KBM-7 (cell line): ENCODE measurements at places on chromosomes 4 and X.

DNA sequence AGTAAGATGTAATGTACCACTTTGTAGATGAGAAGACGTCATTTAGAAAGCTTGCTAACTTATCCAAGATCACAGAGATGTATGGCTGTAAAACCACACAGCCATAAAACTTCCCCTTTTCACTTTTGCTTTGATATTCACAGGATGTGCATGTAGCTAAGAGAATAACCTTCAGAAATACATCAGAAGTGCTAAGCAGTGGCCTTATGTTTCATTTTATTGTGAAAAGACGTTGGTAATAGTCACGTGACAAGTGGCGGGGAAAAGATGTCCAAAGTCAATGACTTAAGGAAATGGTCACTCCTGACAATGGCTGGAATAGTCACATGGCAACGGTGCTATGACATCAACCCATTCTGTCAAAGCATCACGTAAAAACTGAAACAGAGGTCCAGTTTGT, 12.9 kb upstream of the WDR17 start:
- peak; percentile 43 for DNase-seq

GRCh38 chr4:23323436-23323835, 566.4 kb downstream of the PPARGC1A start:
- DNase-seq = no peak

- no peak for DNase-seq
Observed at GRCh38 chrX:40513835-40514234, 66.9 kb upstream of the ATP6AP2 start.

- DNase-seq = peak; percentile 16
Observed at GRCh38 chrX:51459125-51459524, 37.3 kb downstream of the NUDT11 start.

- no peak for DNase-seq
Observed at GRCh38 chr4:149202117-149202516, 613.5 kb downstream of the IQCM start.

DNA sequence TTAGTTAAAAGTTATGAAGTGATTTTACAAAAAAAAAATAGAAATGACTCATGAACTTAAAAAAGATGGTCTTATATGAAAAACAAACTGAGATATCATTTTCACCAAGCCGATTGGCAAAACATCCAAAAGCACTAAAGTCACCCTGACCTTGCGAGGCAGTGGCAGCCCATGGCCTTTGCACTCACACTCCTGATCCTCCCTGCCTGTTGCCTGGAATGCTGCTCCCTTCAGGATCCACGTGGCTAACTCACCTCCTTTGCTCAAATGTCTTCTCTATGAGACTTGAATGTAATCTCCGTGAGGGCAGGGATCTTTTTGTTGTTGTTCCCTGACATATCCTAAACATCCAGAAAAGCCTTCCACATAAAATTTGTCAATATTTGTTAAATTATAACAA, 106.4 kb downstream of the RAPGEF2 start:
- DNase-seq = no peak

GRCh38 chr4:113049421-113050370, at the start of gene ANK2:
TSS of gene ANK2 (plus strand) at chr4:113049653. CDS start at chr4:113049729, 76 bp downstream.
- no peak for DNase-seq

GRCh38 chrX:139581068-139581467, 50.5 kb downstream of the F9 start:
- no peak for DNase-seq

DNA sequence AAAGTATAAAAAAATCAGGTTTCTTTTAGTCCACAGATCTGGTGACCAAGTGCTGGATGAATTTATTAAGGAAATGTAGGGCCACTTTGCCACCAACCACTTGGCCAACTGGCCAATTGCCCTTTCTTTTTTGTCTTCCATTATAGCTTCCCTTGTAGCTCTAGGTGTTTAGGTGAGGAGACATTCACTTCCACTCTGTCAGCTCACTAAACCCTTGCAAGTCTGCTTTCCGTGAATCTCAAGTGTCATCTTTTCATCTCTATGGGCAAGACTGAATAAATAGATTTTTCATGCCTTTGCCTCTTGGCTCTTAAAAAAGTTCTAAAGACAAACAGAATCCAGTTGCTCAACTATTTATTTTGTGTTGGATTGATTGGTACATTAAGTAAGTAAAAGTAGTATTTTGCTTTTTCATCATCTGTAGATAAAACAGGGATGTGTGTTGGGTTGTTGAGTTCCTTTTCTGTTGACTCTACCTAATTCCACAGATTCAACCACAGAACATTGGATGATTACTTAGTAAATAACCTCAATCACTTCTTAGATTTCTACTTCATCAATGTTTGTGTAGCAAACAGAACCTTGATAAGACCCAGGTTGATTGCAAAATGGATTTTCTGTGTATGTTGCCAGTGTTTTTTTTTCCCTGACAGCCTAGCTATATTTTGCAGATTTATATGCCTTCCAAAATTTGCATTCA, 68.1 kb upstream of the GRXCR1 start:
- DNase-seq = no peak

- DNase-seq = peak; percentile 62
Observed at GRCh38 chr4:143358923-143359643, 22.4 kb downstream of the GAB1 start.

GRCh38 chr4:153242839-153243324, 38.6 kb downstream of the TRIM2 start:
- no peak for DNase-seq

GRCh38 chrX:31487951-31488350, 416.1 kb upstream of the FTHL17 start:
- no peak for DNase-seq

- no peak for DNase-seq
Observed at GRCh38 chr4:119841361-119841760, 212.8 kb upstream of the PDE5A start.

DNA sequence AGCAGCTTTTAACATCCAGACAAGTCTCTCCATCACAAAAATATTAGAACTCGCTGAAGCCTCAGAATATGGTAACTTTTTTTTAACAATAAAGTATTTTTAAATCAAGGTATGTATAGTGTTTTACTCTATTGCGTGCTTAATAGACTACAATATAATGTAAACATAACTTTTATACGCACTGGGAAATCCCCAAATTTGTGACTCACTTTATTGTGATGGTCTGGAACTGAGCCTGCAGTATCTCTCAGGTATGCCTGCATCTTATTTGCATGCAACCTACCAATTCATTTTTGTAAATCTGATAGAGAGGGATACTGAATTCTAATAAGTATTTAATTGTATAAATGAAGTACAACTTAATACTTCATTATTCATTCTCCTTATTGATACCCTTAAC, 823.5 kb downstream of the ADGRL3 start:
- no peak for DNase-seq

GRCh38 chr4:166386491-166387360, 513.7 kb downstream of the TLL1 start:
- no peak for DNase-seq

DNA sequence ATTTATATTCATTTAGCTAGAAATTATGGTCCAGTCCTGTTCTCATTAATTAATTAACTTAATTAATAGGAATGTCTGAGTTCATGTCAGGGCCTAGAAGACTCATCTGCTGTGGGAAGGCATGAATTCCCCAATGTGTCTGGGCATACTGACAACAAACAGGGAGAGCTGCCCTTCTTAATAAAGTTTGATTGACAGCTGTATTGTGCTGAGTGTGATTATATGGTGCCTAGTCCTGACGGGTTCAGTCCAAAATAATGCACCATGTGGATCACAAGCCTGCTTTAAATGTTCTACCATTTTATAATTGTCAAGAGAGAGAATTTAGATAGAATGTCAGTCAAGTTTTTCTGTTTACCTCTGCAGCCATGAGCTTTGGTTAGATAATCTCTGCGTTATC, 34.6 kb downstream of the ANXA10 start:
- DNase-seq = no peak

DNA sequence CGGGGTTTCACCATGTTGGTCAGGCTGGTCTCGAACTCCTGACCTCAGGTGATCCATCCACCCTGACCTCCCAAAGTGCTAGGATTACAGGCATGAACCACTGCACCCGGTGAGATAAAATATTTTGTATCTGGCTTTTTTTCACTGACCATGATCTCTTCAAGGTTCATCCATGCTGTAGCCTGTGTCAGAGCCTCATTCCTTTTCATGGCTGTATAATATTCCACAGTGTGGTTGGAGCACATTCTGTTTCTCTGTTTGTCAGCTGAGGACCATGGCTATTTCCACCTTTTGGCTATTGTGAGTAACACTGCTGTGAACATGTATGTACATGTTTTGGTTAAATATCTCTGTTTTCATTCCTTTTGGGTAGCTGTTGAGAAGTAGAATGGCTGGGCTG, 169.2 kb downstream of the SHOX start:
- DNase-seq = no peak

GRCh38 chrX:141127146-141127545, 49.8 kb downstream of the LDOC1 start:
- no peak for DNase-seq

GRCh38 chrX:77969538-77969937, at the start of gene PGAM4:
TSS of gene PGAM4 (minus strand) at chrX:77969638. CDS start at chrX:77969638, 0 bp downstream.
- no peak for DNase-seq

DNA sequence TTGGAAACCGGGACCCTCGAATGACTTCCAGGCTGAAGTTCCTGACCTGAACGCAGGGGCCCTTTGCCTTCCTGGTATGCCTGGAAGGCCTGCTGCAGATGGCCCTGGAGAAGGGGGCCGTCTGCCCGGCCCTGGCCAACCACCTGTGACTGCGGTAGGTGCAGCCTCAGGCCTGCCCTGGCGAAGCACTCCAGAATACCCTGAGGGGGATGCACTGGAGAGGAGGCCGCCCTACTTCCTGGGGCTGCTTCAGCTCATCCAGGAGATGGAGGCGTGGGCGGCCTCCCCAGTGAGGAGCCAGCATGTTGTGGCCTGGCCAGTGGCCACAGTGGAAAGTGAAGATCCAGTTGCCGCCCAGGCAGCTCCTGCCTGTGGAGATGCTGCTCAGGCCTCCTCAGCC, 26.4 kb upstream of the PNMA3 start:
- no peak for DNase-seq
